ENCODE measurements at places on chromosomes 16 and 17.

DNA sequence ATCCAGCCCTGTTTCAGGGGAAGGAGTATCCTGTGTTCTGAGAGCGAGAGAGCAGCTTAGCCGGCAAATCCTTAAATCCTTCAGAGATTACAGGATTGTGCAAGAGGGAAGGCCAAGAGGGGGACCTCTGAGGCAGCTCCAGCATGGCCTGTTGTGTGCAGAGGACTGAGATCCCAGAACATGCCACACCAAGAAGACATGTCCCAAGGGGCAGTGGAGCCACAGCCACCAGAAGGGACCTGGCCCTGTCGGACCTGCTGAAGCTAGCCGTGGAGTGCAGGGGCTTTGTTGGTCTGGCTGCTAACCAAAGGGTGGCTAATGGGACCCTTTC, 1.6 kb upstream of the MRC2 start:
- no peak for DNase-seq

DNA sequence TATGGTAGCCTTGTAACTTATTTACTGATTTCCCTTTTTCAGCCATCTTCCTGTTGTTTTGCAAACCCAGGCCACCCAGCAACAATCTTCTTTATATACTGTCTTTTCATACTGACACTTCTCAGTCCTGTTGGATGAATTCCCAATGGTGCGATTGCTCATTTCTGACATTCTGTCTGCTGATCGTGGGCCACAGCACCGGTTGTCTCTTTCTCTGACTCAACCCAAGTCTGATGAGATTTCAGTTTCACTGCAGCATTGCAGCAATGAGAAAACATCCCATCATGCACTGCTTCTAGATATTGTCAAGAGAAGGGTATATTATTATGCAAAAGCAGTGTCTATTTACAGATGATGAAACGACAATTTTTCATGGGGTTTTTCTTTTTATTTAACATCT, 349.2 kb upstream of the HSBP1 start:
- no peak for DNase-seq

- peak; percentile 74 for DNase-seq
Observed at GRCh38 chr17:63961355-63962212, 11.1 kb downstream of the SCN4A start.

- DNase-seq = no peak
Observed at GRCh38 chr17:69960755-69961154, 114.3 kb upstream of the KCNJ16 start.

GRCh38 chr16:66574081-66574480, 5.2 kb upstream of the CMTM2 start:
- no peak for DNase-seq
